SJSA1 (cell line): ENCODE measurements at places on chromosomes 1 and 21. TPM values are rescaled to one million over a fixed set of nuclear protein-coding genes. Genes with fewer than 3 reads are reported as not detected.

CFHR1 gene
- total RNA-seq: not detected in 2 replicates

SPRR1A gene
- total RNA-seq: not detected in 2 replicates

KIF14 gene
- 27.8 and 32.2 TPM in 2 replicates for total RNA-seq

MACF1 gene
- 147 and 211 TPM in 2 replicates for total RNA-seq

C1orf216 gene
- total RNA-seq: 21.5 and 23.9 TPM in 2 replicates

KCNQ4 gene
- total RNA-seq: 0.05 TPM in 1 of 2 replicates, not detected in the other

PKN2 gene
- 43.6 and 45.5 TPM in 2 replicates for total RNA-seq

LCE1B gene
- not detected in 2 replicates for total RNA-seq

DEPDC1 gene
- 49.5 and 75.1 TPM in 2 replicates for total RNA-seq

OR2T2 gene
- total RNA-seq: not detected in 2 replicates

SLC22A15 gene
- total RNA-seq: 0.94 and 4.7 TPM in 2 replicates

DNA sequence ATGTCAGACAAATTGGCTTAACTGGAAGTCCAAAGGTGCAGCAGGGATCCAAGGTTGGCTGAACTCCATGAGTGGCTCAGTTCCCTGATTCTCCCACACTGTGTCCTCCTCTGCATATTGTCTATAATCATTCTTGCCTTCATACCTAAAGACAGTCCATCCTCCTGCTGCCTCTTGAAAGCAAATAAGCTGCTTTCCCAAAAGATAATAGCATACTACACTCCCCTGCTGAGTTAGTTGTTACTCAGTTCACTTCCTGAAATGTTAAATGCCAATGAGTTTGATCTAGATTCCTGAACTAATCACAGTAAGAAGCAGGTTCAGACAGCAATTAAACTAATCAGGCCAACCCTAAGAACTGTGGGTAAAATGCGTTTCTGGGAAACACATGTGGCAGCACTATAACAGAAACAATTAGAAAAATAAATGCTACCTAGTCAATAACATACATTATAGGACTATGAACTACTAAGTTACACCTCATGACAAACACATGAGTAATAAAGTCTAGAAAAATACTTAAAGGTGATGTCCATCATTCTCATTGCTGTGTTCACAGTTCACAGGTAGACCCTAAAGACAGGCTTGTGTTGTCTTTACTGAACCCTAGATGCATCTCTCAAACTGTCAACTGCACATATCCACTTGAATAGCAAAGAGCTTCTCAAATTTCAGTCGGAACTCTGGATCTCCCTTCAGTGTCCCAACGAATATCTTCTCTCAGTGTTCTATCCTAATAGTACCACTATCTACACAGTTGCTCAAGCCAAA, 50.8 kb upstream of the BOLA1 start:
- DNase-seq: no peak

GRCh38 chr21:42171091-42172053, 47.6 kb upstream of the ABCG1 start:
- peak; percentile 49 for DNase-seq

DNA sequence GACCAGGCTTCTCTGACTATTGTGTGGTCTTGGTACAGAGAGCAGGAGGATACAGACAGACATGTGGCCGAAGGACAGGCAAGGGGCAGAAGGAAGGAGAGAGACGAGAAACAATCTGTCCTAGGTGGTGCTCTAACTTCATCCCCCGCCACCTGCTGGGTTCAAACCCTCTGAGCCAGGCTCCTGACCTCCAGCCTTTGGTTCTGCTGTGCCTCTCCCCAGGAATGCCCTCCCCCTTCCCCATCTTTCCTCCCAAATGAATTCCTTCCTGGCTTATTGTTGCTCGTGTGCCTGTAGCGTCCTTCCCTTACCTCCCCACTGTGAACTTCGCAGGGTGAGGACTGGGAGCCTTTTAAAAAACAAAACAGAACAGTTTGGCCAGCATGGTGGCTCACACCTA, 5.4 kb downstream of the TCEA3 start:
- no peak for DNase-seq

DNA sequence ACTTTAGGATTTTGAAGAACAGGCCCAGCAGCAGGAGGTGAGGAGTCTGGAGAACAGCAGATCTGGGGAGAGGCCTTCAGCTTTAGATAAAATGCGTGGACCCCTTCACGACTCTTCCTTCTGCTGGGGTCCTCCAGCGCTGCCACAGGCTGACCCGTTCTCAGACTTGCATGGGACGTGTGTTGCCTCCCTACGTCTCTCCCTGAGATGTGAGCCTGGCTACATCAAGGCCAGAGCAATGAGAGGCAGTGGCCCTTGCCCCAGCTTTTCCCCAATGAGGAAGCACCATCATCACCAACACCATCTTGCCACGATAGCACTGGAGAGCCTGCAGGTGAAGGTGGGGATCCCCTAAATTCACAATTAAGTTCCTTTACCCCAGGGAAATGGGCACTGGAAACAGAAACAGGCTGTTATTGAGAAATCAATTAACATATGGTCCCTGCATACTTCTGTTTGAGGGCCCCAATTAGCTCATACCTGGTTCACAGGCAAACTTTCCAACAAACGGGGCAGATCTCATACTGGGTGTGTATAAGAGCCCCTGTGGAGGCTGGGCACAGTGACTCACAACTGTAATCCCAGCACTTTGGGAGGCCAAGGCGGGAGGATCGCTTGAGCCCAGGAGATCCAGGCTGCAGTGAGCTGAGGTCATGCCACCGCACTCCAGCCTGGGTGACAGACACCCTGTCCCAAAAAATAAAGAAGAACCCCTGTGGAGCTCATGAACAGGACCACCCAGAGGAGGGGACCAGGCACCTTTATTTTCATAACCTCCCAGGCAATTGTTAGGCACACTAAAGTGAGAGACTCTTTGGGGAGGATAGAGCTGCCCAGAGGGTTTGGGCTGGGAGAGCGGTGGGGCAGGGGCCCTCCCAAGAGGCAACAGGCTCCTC, 12.1 kb upstream of the ADAMTSL4 start:
- DNase-seq: no peak

DNA sequence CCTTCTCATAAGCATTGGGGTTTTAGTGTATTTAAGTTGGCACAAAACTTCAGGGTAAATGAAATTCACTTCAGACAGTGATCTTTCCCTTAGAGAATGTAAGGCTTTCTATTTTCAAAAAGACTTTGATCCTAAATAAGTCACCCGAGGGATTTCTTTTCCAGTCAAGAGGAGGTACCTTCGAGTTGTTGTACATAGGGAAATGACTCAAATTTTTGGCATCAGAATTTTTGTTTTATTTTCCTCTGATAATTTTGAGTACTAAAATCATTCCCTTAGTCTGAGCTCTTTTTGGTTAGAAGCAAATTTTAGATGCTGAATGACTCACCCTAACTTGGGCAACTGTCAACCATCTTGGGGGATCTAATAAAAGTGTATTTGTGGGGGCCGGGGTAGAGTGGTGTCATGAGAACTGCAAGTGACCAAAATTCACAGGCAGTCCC, 193.9 kb downstream of the DHRS3 start:
- no peak for DNase-seq

DNA sequence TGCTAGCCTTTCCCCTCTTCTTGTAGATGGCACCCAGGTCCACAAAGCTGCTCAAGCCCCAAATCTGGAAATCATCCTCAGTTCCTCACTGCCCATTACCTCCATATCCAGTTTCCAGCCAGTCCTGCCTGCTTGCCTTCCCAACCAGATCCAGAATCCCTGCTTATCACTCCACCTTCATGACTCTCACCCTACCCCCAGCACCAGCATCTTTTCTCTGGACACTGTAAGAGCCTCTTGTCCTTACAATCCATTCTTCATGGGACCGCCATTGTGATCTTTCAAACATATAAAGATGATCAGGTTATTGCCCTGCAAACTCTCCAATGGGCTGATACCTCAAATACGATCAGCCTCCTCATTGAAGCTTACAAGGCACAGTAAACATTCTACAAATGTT, 23.5 kb upstream of the NPL start:
- DNase-seq: no peak

- DNase-seq: no peak
These were observed 18.3 kb upstream of the SELP start for GRCh38 chr1:169648187-169648586.

DNA sequence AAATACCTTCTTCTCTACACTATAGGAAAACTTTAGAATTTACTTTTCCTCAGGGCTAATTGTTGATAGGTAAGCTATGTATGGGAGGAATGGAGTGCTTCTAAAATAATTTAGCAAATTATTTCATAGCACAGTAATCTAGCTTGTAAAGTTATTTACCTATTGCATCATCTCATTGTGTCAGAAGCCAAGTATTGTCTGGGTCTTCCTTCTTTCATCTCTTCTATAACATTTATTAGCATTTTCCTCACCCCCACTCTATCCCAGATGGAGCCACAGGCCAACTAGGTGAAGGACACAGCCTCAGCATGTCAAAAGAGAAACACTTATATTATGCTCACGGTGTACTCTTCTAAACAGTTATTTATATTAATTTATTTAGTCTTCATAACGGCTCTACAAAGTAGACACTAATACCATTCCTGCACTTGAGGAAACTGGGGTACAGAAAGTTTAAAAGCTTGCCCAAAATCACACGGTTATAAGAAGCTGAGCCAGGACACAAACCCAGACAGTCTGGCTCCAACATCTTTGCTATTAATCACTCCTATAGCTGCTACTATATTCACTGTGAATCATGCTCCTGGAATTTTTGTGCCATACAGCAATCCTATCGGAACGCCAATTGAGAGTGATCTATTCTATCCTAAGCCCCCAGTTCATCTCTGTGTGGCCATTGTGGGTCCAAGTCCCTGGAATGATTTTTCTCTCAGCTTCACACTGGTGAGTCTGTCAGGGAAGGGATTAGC, 43.1 kb downstream of the OR10J5 start:
- no peak for DNase-seq

- no peak for DNase-seq
These were observed 27.8 kb downstream of the WNT9A start for GRCh38 chr1:227919906-227920305.

GRCh38 chr1:233240371-233240770, 55.2 kb downstream of the PCNX2 start:
- DNase-seq: no peak

GRCh38 chr1:72282271-72283021, at the start of gene NEGR1:
Gene NEGR1 (minus strand): TSS chr1:72282539.
- peak; percentile 91 for DNase-seq

GRCh38 chr1:22276396-22276748, 133.5 kb upstream of the WNT4 start:
- DNase-seq: no peak

GRCh38 chr1:2459757-2460156, 16.3 kb upstream of the PLCH2 start:
- no peak for DNase-seq
